ENCODE measurements at places on chromosomes 1 and 21.

DNA sequence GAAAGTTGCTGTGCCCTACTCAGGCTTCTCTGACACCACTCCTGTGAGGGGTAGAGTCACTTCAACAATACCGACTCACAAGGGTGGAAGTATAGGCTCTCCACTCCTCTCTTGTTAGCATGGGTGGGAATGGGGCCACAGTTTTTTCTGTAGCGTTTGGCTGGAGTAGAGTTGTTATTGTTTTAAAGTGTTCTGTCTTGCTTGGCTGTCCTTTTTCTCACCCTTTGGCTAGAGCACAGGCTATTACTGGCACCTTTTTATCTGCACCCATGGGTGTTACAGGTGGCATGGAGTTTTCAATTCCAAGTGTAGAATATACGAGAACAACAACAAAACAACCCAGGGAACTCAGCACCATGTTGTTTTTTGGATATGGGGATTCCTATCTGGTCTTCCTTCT is 74.3 kb upstream of the CD5L start:
- DNase-seq = no peak

DNA sequence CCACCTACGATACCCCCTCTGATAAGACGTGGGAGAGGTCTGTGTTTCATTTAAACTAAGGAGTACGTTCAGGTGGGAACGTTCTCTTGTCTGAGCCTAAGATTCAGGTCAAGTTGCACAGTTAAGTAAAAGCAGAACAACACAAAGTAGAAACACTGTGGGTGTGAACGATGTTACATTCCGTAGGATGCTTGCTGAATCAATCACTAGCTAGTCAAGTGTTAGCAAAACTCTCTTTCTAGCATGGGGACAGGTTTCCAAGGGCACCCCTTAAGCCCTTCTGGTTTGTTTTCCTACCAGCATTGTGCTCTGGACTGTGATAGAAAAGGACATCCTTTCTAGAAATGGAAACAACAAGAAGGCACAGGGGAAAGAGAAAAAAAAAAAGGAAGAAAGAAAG is 13.3 kb downstream of the C1orf162 start:
- no peak for DNase-seq

GRCh38 chr21:42250422-42251403 is 31.8 kb downstream of the ABCG1 start:
- DNase-seq = no peak

DNA sequence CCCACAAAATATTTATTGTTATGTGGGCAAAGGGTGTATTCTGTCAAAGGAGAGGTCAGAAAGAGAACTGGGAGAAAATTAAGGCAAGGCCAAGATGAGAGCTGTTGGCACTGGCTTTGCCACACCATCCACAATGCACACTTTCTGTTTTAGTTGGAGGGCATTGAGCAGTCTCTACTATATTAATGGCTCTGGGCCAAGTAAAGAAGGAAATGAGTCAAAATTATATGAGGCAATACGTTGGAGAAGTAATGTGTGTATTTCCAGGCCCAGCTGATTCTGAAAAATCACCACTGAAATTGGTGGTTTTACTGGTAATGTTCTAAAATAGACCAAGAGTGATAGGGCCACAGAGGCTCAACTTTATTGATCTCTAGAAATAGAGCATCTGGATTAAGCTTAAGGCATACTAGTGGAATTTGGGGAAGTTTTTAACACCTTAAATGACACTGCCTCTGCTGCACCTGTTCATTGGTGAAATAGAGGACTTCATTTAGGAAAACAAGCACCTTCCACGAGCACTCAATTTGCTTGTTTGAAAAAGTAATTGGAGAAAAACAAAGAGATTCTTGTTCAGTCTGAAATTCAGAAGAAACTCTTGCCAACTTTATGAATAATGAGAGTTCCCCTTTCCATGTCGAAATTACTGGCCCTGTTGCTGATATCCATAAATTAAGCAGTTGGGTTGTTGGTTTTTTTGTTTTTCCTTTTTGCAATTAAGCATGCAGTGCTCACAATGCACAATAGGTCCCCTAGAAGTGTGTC is 424.9 kb downstream of the ADGRL2 start:
- peak; percentile 62 for DNase-seq

GRCh38 chr1:36151845-36152203 is 2.5 kb upstream of the TRAPPC3 start:
- no peak for DNase-seq

GRCh38 chr1:229478852-229479251 is 29.3 kb downstream of the NUP133 start:
- no peak for DNase-seq

DNA sequence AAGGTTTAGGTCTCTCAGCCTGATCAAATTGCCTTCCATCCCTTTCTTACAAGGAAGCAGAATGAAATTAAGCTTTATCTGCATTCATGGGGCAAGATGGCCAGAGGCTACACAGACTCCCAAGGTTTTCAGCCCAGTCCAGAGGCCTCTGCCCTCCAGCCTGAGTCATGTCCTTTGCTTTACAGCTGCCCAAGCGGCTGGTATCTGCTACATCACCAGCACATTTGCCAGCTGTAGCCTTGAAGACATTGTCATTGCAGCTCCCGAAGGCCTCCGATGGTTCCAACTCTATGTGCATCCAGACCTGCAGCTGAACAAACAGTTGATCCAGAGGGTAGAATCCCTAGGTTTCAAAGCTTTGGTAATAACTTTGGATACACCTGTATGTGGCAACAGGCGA is 16.0 kb downstream of the HAO2 start:
- no peak for DNase-seq

DNA sequence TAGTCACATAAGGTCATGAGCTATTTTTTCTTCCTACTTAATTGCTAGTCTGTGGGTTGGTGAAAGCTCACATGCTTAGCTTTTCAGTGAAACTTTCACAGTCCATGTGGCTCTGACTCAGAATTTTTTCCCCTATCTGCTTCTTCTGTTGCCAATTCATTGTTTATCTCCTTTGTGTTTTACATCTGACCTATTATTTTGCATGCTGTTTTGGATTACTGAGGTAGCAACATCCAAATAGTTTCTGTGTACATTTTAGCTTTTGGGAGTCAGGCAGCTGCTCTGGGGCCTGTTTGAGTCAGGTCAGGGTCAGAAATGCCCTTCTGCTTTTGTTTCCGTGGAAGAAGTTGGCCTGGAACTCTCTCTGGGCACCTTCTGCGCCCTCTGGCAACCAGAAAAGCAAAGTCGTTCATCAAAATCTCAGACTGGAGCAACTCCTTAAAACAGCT is 40.0 kb downstream of the ROR1 start:
- DNase-seq = no peak

DNA sequence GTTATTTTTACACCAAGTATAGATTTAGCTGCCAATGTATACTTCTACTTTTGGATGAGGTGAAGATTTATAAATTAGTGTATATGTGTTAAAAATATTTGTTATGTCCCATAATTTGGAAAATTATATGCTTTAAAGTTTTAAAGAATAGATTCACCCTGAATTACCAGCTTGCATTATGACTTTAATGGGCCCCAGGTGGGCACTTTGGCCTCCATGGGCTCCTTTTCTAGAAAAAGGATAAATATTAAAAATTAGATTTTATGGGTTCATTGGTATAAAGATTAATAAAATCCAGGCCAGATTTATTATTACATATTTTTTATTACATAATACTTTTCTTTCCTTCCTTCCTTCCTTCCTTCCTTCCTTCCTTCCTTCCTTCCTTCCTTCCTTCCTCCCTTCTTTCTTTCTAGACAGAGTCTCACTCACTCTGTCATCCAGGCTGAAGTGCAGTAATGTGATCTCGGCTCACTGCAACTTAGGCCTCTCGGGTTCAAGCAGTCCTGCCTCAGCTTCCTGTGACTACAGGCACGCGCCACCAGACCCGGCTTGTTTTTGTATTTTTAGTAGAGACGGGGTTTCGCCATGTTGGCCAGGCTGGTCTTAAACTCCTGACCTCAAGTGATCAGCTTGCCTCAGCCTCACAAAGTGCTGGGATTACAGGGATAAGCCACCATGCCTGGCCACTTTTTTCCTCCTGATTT is 21.9 kb downstream of the KMO start:
- DNase-seq = no peak

GRCh38 chr1:235527196-235527814 is 23.1 kb upstream of the B3GALNT2 start:
- no peak for DNase-seq

DNA sequence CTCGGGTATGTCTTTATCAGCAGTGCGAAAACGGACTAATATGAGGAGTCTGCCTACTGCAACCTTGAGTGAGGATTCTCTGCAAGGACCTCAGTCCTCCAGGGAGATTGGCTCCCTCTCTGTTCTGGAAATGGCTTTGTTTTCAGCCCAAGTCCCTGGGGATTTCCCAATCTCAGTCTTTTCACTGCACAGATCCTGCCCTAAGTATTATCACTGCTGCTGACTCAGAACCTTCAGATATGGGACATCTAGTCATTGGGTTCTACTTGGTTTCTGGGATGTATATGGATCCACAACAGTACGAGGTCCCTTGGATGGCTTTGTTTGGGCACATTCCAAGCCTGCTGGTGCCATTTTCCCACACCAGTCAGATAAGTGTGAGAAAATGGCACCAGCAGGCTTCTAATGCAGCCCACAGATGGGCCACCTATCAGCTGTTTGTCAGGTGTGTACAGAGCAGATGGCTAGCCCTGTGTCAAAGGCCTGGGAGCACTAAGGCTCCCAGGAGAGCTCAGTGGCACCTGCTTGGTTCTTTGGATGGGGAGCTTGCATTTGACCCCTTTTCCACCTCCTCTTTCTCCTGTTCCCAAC is 27.4 kb downstream of the ELF3 start:
- DNase-seq = no peak

DNA sequence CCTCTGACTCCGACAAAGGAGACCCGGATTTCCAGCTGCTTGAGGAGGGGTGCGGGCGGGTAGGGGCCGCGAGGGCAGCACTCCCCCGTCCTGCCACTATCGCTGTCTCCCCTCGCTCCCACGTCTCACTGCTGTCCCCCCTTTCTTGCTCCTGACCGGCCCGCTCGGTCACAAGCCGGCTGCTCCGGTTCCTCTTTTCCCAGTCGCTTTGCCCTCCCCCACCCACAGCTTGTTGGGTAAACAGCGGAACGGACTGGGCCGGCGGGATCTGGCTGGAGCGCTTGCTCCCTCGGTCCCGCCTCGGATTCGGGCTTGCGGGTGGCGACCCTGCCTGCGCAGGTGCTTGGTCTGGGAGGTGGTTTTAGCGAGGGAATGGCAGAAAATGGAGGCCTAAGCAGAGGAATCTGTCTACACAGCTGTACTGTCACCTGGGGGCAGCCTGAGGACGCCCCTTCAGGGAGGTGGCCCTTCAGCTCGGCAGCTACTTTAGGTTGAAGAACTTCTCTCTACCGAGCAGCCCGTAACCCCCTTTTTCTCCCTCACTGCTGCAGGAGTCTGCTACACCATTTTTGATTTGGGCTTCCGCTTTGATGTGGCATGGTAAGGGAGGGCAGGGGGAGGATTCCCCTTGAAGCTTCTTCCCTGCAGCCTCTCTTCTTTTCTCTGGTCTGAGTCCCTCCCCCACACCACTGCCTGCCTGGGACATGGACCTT is 645 bp downstream of the ATP6V0B start:
- DNase-seq = no peak

- no peak for DNase-seq
These were observed 250.5 kb downstream of the NRIP1 start for GRCh38 chr21:14814282-14814681.

GRCh38 chr1:21254335-21254951 is 35.8 kb downstream of the ECE1 start:
- DNase-seq = peak; percentile 40

GRCh38 chr1:93317207-93317606 is 28.5 kb upstream of the DR1 start:
- no peak for DNase-seq

DNA sequence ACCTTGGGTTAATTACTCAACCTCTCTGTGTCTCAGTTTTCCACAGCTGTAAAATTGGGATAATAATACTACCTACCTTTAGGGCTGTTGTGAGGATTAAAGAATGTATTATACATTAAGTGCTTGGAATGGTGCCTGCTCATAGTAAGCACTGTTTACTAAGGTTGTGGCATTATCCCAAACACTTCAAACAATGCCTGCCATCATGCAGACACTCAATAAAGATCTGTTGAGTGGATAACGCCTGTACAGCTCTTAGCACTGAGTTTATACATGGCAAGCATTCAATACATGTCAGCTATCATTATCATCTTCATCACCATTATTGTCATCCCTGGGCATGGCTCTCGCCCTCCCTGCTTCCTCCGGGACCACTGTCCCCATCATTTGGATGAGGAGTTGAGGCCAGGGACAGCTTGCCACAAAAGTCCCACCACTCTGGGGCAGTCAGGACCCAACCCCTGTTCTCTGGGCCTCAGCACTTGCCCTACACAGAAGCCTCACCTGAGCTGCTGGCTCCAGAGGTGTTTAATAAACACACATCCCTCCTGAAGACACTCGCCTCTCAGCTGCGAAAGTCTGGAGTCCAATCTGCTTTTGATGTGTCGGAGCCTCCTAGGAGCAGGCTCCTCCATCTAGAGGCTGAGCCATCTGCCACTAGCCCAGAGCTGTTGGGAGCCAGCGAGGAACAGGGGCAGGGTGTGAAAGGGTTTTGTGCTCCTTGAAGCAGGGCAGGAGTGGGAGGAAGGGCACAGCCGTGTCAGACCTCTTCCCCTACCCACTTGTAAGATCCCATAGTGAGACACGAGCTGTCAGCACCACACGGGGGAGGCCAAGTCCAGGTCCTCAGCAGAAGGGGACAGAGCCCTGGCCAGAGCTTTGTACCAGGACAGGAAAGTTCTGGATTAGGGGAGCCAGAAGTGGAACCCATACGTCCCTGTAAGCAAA is 80.9 kb upstream of the ZC3H12A start:
- peak; percentile 14 for DNase-seq

DNA sequence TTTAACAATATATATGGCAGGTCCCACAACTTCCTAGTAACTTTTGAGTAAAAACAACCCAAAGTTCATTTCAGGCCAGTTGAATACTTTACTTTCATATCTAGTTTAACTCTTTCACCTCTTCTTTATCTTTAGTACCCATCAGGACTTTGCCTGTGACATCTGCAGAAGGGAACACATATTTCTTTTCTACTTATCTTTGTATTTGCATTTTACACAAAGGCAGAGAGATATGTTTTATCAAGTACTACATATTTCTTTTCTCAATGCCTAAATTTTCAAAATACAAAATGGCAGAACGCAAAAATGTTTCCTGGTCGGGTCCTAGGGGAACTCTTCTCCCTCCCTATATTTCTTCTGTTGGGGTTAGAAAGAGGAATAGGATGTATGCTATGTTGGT is 6.8 kb upstream of the PTPRC start:
- no peak for DNase-seq

- DNase-seq = no peak
These were observed 7.6 kb upstream of the CPT2 start for GRCh38 chr1:53189061-53189460.

- DNase-seq = no peak
These were observed 148.3 kb downstream of the MATN1 start for GRCh38 chr1:30575066-30575465.

- DNase-seq = no peak
These were observed 31.7 kb upstream of the DNAH14 start for GRCh38 chr1:224897529-224898327.
